ENCODE measurements at places on chromosomes 7 and 10.

DNA sequence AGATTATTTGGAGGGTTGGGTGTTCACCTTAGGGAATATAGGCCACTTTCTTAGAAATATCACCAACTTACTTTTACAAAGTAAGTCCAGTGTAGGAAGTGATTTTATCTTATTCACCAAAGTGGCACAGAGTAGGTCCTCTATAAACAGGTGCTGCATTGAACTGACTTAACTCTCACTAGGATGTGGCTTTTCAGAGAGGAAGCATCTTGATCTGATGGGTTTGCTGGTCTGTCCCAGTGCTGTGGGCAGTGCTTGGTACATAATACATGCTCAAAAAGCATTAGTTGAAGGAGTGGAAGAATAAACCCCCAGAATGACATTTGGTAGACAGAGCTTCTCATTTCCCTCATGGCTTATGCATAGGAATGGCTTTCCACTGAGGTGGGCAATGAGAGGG lies 334.7 kb downstream of the LRMDA start:
- no peak for DNase-seq

DNA sequence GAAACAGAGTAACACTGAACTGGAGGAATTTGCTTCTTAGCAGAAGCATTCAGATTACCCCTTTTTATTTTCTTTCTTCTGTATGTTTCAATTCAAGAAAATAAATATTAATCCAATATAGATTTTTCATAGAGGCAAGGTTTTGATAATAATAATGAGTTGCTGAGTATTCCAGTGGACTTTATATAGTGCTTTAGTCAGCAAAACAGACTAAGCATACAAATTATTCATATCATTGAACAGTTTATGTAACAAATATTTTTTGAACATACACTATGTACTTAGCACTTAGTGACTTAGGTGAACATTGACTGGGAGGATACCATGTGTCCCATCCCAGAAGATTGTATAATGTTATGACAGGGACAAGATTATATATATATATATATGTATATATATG lies 32.0 kb downstream of the PPP1R9A start:
- DNase-seq: no peak

GRCh38 chr10:109924967-109925620 lies 1.8 kb upstream of the XPNPEP1 start:
- no peak for DNase-seq

DNA sequence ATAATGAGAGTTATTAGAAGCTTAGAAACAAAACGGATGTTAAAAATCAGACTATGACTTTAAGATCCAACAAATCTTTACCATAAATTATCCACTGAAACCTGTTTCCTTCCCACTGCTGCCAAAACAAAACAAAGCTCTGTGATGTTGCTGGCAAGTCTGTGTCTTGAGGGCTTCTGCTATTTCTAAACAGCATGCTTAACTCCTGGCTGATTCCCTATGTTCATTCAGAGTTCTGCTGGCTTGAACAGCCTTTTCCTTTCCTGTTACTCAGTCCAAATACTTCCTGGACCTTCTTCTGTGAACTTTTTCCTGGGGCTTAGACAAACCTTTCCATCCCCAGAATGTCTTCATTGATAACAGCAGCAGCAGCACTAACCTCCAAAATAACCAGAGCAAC lies 448.1 kb downstream of the SORCS1 start:
- no peak for DNase-seq

GRCh38 chr7:47357361-47357760 lies 224.6 kb downstream of the TNS3 start:
- no peak for DNase-seq

- DNase-seq: no peak
Measured at GRCh38 chr7:131890176-131890575, 333.7 kb upstream of the PODXL start.

All from NCI-H82 (cell line).